ENCODE measurements at places on chromosomes 2 and 18. TPM values are rescaled to one million over a fixed set of nuclear protein-coding genes. Genes with fewer than 3 reads are reported as not detected.

The OTX1 gene
- not detected for total RNA-seq

The DYSF gene
- total RNA-seq, result 45.8 TPM

GRCh38 chr2:46737577-46737976, 178.0 kb downstream of the MCFD2 start:
- DNase-seq, result no peak

DNA sequence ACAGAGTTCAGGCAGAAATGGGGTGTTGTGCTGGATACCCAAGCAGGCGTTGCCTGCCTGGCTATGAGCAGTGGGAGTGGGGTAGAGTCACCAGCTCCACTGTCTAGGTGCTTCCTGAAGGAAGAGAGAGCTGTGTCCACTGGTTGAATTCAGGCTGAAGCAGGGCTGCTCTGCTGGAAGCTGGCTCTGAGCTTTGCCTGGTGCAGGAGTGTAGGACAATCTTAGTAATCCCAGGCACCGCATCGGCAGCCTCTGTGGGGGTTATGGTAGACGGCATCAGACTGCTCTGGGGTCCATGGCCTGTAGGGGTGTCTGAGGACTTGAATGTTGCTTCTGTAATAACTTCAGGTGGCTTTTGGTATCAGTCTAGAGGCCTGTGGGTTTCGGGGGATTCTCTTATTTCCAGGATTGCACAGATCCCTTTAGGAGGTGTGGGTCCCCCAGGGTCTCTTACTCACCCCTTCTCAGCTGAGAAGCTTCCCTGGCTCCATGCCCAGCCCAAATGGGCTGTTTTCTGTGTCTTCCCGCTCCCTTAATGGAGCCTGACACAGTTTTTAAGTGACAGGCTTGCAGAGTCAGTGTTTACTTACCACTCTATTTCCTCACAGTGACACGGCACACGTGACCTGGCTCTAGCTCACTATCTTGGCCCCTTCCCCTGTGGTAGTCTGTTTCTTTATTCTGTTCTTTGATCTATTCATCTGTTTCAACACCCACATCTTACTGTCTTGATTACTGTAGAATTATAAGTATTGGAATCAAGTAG, 644.3 kb downstream of the CBLN2 start:
- no peak for DNase-seq

DNA sequence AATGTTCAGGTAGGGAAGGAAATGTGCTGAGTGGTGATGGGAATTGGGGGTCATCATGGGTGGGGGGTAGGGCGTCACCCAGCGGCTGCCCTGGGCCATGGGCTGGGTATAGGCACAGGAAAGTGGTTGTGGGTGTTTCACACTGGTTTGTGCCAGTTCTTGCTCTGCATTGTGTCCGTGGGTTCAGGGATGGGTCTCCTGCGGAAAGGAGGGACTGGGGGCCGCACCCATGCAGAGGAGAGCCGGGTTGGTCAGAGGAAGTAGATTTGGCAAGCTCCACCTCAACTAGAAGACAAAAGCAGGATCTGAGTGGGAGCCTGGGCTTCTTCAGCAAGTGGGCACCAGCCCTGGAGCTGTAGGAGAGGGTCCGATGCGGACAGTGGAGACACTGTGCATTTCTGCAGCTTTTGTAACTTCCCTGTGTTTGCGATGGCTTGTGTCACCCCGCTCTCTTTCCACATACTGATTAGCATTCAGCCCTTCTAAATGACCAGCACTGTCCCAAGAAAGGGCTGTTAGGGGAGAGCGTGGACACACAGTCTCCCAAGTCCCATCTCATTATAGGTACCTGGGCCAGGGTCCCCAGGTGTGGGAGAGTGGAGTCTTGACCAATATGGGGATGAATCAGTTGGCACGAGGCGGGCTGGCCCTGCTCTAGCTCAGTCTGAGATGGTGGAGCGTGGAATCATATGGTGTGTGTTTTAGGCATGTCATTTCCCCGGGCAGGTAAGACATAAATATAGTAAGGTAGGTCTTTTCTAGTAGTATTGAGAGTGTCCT, 67.2 kb downstream of the LRRFIP1 start:
- DNase-seq, result peak; percentile 60

GRCh38 chr2:152558158-152558984, 158.9 kb downstream of the PRPF40A start:
- DNase-seq, result no peak

All from Right ventricle myocardium superior (tissue), 1 donor.